ENCODE measurements at places on chromosomes 3 and 15.
A peak's percentile ranks its signal among the peaks of the same experiment; 100 is the strongest.

DNA sequence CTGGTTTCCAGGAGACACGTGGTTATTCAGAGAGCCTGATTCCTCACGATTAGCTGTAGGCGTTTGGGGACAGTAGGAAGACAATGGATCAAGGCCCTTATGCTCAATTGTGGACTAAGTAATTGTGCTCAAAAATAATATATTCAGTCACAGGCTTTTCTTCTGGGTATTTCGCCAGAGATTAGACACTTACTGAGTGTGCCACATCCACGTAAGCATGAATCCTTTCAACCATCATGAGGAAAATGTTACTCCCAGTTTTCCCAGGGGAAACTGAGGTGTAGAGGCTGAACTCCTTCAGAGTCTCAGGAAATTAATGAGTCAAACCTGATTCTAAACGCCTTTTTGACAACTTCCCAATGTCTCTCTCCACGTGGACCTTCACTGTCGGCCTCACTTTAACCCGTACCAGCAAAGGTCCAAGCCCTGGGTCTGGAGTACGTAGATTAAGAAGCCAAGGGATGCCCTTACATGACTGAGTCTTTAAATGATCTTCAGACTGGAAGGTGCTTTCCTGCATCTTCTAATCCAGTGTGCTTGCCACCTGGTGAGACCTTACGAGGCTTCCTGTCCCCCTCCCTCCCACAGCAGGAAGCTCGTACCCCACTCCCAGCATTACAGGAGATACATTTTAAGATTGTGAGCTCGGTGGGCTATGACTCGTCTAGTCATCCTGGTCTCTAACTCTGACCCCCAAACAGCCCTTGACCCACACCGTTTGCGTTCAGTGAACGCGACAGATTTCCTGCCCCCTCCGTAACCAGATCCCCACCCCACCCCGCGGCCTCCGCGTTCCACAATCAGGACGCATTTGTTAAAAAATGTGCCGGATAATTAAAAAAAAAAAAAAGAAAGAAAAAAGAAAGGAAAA lies 1.7 kb downstream of the PKM start:
- peak; percentile 60 for DNase-seq

DNA sequence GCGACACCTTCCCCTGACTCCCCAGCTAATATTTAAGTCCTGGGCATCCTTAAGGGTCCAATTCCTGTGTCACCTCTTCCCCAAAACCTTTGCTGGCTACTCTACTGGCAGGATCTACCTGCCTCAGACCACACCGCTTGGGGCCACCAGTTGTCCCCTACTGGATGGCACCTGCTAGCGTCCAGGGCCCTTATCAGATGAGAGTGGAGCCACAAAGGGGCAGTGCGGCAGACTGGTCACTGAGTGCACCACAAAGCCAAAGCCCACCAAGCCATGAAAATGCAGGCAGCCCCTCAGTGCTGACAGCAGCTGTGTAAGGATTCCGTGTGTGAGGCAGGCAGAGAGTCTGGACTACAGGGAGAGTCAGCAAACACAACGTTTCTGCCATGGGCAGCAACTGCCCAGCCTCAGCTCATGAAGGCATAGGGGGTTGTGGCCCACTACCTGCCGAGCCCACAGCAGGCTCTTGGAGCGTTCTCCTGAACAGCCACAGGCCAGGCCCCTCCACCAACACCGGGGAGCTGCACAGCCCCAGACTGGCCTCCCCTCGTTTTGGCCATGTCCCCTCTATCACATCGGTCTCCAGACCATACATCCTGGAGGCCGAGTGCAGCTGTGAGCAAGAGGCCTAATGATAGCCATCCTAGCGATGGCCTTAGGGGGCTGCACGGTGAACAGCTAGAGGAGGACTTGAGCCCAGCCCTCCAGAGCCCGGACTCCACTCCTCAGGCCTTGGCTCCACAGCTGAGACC lies 32.3 kb downstream of the ALDH1L1 start:
- no peak for DNase-seq

DNA sequence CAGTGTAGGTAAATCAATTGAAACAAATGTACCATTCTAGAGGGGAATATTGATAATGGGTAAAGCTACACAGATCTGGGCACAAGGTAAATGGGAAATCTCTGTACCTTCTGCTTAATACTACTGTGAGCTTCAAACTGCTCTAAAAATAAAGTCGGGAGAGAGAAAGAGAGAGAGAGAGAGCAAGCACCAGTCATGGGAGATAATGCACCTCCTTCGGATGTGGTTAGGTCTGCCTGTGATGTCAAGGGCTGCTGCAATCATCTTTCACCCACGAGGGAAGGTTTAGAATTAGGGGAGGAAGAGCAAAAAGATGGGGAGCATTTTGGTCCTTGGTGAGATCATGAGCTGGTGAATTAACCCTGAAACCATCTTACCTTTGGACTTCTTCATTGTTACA lies 219.1 kb downstream of the ZNF385D start:
- DNase-seq, result no peak

DNA sequence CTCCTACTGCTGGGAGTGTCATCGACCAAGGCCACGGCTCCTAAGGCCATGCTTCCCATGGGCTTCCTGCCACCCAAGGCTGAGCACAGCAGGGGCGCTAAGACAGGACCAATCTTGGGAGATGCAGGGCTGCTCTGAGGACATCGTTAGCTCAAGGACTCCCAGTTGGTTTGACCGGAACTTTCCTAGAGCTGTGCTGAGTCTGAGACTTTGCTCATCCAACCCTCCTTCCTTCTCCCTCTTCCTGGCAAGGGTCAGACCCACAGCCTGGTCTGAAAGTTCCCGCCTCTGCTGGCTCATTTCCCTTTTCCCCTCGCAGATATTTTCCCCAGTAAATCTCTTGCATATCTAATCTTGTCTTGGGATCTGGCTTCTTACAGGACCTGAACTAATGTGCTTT lies 57.2 kb downstream of the EPHB3 start:
- no peak for DNase-seq

Data from CD4-positive, alpha-beta T cell treated with Interleukin-10 for 1 hour (primary cell).